Iris pigment epithelial cell (primary cell): ENCODE measurements at places on chromosomes 4 and X.

DNA sequence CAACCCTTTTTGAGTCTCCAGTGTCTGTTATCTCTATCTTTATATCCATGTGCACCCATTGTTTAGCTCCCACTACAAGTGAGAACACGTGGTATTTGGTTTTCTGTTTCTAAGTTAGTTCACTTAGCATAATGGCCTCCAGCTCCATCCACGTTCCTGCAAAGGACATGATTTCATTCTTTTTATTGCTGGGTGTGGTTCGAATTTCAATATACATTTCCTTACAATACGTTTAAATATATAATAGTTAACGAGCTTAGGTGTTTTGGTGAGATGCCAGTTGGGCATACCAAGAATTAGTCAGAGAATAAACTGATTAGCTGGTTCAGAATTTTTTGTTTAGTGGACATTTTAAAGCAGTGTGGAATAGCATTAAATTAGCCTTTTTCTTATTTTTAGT is 196.7 kb downstream of the CFAP47 start:
- DNase-seq: no peak

DNA sequence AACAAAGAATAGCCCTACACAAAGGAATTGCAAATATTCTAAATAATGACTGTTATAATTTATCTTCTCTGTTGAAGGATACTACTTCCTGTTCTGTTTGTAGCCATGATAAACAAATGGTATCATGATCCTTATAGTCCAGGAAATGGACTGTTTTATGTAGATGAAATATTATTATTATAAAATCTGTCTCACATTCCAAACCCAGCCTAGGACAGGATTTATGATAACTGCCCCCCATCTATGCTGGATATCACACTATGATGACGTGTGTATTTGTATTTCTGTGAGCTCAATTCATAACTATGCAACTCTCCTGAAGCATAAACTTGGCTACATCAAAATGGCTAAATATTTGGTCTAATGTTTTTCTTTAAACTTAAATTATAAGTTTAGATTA is 21.3 kb downstream of the DMD start:
- DNase-seq: peak; percentile 68

DNA sequence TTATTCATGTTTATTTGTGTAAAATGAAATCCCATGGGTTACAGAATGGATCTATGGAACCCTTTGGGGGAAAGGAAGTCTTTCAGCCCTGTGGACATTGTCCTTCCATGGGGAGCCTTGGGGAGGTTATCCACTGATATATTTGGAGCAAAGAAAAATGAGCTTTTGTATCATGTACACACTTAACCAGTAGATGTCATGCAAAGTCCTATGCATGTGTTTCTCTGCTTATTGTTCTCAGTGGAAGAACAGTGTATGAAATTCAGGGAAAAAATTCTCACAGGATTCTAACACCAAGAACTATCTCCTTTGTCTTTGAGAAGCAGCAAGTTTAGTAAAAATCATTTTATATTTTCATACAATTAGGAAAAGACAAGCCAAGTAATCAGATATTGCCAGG is 105.3 kb downstream of the DTHD1 start:
- DNase-seq: no peak

DNA sequence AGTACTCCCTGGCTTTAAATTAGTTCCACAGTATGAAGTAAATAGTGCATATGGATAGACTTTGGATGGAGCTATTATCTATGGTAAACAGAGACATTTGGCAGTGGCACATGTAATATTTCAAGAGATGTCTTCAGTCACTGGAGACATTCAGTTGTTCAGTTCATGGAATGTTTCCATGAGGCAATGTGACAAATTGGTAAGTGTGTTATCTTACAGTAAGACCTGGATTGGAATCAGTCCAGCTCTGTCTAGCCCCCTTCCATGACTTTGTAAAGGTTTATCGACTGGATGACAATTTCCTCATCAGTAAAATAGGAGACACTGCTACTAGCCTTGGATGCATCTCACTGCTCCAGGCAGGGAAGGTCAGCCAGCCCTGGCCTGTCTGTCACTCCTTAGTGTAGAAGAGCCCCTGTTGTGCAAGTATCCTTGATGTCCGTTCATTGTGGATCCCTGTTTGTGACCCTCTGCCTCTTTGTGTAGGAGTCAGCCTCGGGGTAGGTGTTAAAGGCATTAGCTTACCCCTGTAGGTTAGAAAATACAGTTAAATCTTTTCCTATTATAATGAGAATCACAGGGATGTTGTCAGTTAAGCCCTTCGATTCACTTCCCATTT is 335.9 kb downstream of the ANK2 start:
- no peak for DNase-seq

GRCh38 chr4:138646383-138646782 is 369.2 kb upstream of the NOCT start:
- no peak for DNase-seq
